ENCODE measurements at places on chromosomes 5 and 9. TPM values are rescaled to one million over a fixed set of nuclear protein-coding genes. Genes with fewer than 3 reads are reported as not detected.

The ZNF483 gene
- polyA plus RNA-seq: 0.38 TPM

The CSNK1G3 gene
- 16.5 TPM for polyA plus RNA-seq

The FBXL7 gene
- polyA plus RNA-seq: 0.08 TPM

The ANKRD34B gene
- polyA plus RNA-seq: not detected

The ADGRD2 gene
- not detected for polyA plus RNA-seq

The ALG2 gene
- polyA plus RNA-seq: 20.2 TPM

The IFNA2 gene
- not detected for polyA plus RNA-seq

The TSSK1B gene
- polyA plus RNA-seq: not detected

The IL4 gene
- not detected for polyA plus RNA-seq

The FRMPD1 gene
- not detected for polyA plus RNA-seq

The CDX1 gene
- polyA plus RNA-seq: not detected

The HAUS6 gene
- 15.9 TPM for polyA plus RNA-seq

The SYK gene
- polyA plus RNA-seq: 12.3 TPM

The TMEM171 gene
- polyA plus RNA-seq: not detected

The MEIKIN gene
- not detected for polyA plus RNA-seq

The NR4A3 gene
- 0.12 TPM for polyA plus RNA-seq

The HSPA9 gene
- polyA plus RNA-seq: 514 TPM

The NOXA1 gene
- polyA plus RNA-seq: 0.50 TPM

The MZB1 gene
- not detected for polyA plus RNA-seq

The PURA gene
- 3.9 TPM for polyA plus RNA-seq
